Fibroblast of villous mesenchyme (primary cell): ENCODE measurements at places on chromosomes 12 and 14. TPM values are rescaled to one million over a fixed set of nuclear protein-coding genes. Genes with fewer than 3 reads are reported as not detected.

Gene LTA4H
- total RNA-seq = 58.6 and 79.9 TPM in 2 replicates

Gene AQP6
- total RNA-seq = not detected in 2 replicates

Gene GPR135
- 3.9 and 6.5 TPM in 2 replicates for total RNA-seq

Gene TRAFD1
- total RNA-seq = 30.0 and 47.5 TPM in 2 replicates

Gene POU6F1
- 3.5 and 4.5 TPM in 2 replicates for total RNA-seq

Gene AICDA
- total RNA-seq = not detected in 2 replicates

Gene CRIP2
- total RNA-seq = 8.6 and 18.0 TPM in 2 replicates

Gene NDRG2
- 1.3 TPM in 1 of 2 replicates, not detected in the other for total RNA-seq

Gene TMTC3
- 39.6 and 71.7 TPM in 2 replicates for total RNA-seq

Gene CAPZA3
- not detected in 2 replicates for total RNA-seq

Gene TMX1
- 40.6 and 85.1 TPM in 2 replicates for total RNA-seq

Gene ZNF384
- 19.4 and 20.3 TPM in 2 replicates for total RNA-seq

Gene ANO2
- total RNA-seq = 0.43 TPM in 1 of 2 replicates, not detected in the other

Gene CYP27B1
- 0.97 and 3.0 TPM in 2 replicates for total RNA-seq

Gene SPSB2
- total RNA-seq = 6.0 and 8.7 TPM in 2 replicates

Gene ATP2A2
- total RNA-seq = 221 and 247 TPM in 2 replicates

Gene HSPB8
- 11.6 and 22.0 TPM in 2 replicates for total RNA-seq

Gene OTX2
- not detected in 2 replicates for total RNA-seq

Gene CCDC177
- not detected in 2 replicates for total RNA-seq

Gene SLCO1B1
- total RNA-seq = not detected in 2 replicates

Gene PLCZ1
- total RNA-seq = not detected in 2 replicates

Gene DHRS2
- 0.32 and 0.43 TPM in 2 replicates for total RNA-seq

Gene KIF26A
- under 0.01 TPM in 2 replicates for total RNA-seq

Gene C1QL4
- total RNA-seq = under 0.01 TPM in 1 of 2 replicates, not detected in the other

Gene EPS8
- 79.9 and 100 TPM in 2 replicates for total RNA-seq

Gene TNS2
- total RNA-seq = 36.7 and 46.1 TPM in 2 replicates

Gene VWF
- under 0.01 and 0.32 TPM in 2 replicates for total RNA-seq

Gene GRIN2B
- total RNA-seq = under 0.01 TPM in 1 of 2 replicates, not detected in the other

Gene OS9
- 95.3 and 98.0 TPM in 2 replicates for total RNA-seq

Gene IL31
- not detected in 2 replicates for total RNA-seq

Gene TRPV4
- 0.43 and 0.97 TPM in 2 replicates for total RNA-seq

Gene IRF2BPL
- total RNA-seq = 40.2 and 44.1 TPM in 2 replicates

Gene COCH
- total RNA-seq = under 0.01 and 9.0 TPM in 2 replicates

Gene ANKRD33
- total RNA-seq = not detected in 2 replicates

Gene EMP1
- 52.2 and 75.6 TPM in 2 replicates for total RNA-seq

Gene NPFF
- not detected in 2 replicates for total RNA-seq

Gene KIF5A
- 0.86 and 1.3 TPM in 2 replicates for total RNA-seq

Gene OR4K5
- total RNA-seq = not detected in 2 replicates

Gene CD63
- total RNA-seq = 2,280 and 2,284 TPM in 2 replicates

Gene FGD4
- 4.7 and 8.1 TPM in 2 replicates for total RNA-seq

Gene CDCA3
- total RNA-seq = 18.4 and 21.2 TPM in 2 replicates

Gene VTI1B
- 45.1 and 52.2 TPM in 2 replicates for total RNA-seq
